NCI-H1105 treated with DMSO at 0.1 percent for 48 hours (cell line): ENCODE measurements at places on chromosomes 3 and 15.

DNA sequence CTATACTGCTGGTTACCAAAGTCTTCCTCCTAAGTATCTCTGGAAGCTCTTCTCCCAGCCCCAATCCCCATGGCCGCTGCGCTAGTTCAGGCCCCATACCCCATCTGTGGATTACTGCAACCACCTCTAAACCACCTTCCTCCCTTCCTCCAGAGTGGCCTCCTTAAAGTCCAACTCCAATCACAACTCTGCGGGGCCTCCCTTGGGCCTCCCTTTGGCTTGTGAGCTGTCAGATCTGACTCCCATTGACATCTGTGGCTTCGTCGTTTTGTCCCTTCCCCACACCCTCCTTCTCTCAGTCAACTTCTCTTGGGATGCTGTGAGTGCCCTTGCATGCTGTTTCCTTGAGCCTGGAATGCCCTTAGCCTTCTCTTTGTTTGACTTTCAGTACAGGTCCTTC is 9.3 kb upstream of the HRH1 start:
- no peak for DNase-seq

DNA sequence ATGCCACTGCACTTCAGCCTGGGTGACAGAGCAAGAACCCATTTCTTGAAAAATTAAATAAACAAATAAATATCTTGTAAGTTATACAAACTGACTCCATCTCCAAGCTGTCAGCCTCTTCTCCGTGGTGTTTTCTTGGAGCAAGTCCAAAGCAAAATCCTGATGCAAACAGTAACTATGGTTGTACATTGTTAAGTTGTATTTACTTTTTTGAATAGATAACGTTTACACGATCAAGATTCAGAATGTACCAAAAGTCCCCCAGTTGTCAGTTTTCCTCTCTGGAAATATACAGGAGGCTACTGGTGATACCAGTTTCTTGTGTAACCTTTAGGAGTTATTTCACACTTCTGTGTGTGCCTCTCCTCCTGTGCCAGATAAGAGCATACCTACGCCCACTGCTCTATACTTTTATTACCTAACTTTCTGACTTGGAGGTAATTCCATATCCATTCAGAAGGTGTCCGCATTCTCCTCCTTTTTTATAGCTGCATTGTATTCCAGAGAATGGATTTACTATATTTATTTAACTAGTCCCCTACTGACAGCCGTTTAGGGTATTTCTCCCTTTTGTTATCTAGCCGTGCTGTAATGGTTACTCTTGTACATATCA is 14.2 kb downstream of the CMTM7 start:
- DNase-seq = no peak

GRCh38 chr3:32340611-32341365 is 50.9 kb upstream of the CMTM7 start:
- DNase-seq = no peak

DNA sequence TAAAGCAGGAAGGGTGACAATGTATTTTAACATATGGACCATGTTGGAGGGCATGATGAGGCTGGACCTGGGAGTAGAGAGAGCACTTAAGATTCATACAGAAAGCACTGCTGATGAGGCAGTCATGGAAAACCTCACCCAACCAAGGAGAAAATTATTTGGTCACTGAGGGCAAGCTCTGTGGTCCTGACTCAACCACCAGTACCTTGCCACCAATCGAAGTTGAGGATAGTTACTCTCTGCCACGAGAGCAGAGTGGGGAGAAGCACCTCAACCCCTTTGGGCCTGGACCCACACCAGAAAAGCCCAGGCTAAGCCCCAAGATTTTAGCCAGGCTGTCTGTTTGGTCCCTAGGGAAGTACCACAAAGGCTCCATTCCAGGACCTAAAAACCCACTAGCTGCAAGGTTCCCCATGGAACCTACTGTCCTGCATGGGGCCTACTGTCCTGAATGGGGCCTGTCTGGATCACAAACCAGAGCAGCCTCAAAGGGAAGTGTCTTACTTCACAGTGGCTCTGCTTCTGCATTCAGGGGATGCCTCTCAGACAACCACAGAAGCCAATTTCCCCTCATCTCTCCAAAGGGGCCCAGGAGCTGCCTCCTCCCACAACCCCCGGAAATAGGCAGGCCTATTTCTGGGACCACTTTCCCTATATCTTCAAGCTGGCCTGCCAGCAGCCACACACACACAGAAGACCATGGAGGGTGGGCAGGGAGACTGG is 4.2 kb downstream of the CCDC71 start:
- no peak for DNase-seq

DNA sequence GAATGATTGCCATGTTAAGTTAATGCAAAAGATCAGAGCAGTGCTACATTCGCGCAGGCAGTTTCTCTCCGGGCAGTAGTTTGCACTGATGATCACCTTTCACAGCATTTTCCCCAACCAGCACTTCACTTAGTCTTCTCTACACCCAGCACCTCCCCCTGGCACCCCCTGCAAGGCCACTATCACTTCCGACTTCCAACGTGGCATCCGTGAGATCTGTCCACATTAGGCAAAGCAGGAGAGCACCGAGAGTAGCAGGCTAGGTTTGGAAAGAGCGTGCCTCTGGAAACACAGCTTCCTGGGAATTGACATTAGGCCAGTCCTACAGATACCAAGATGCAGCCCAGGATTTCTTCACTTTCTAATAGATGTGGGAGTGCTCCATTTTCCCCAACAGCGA is 180.2 kb upstream of the CDIN1 start:
- DNase-seq = no peak

DNA sequence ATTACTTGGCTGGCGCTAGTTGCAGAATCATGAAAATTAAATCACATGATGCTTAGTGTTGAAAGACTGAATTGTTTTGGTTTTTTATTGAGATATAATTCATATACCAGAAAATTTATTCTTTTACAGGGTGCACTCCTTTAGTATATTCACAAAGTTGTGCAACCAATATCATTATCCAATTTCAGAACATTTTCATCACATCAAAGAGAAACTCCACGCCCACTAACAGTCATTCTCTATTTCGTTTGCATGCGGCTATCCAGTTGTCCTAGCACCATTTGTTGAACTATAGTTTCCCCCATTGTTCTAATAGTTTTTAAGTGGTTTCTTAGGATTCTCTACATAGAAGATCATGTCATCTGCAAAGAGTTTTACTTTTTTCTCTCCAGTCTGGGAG is 3.7 kb downstream of the EHD4 start:
- DNase-seq = no peak

- DNase-seq = peak; percentile 30
Measured at GRCh38 chr15:88450125-88450798, 16.9 kb downstream of the MRPL46 start.

GRCh38 chr15:29756358-29757267 is 65.7 kb downstream of the TJP1 start:
- no peak for DNase-seq

- no peak for DNase-seq
Measured at GRCh38 chr3:185630182-185630622, 44.1 kb downstream of the SENP2 start.

- peak; percentile 44 for DNase-seq
Measured at GRCh38 chr3:186382217-186382885, 20.3 kb upstream of the DGKG start.
